ENCODE measurements at places on chromosomes 4 and X.

GRCh38 chr4:110184140-110184790, 14.2 kb downstream of the ELOVL6 start:
- peak; percentile 7 for DNase-seq

- DNase-seq, result no peak
Measured at GRCh38 chrX:37684973-37685372, 618 bp upstream of the XK start.

DNA sequence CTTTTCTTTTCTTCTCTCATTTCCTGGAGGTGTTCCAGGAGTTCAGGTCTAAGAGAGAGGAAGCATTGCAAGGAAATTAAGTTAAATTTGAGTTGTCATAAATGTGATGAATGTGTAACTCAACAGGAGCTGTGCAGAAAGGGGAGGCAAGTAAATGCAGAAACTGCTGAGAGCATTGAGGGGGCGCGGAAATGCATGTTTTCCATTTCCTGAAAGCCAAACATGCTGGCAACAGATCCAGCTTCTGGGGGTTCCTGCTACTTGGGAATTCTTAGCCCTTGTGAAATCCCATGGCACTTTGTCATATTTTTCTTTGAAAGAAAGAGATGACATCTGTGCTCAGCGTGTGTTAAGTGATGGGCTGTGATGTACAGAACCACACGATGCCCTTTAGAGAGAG, 33.8 kb upstream of the NAP1L5 start:
- no peak for DNase-seq

DNA sequence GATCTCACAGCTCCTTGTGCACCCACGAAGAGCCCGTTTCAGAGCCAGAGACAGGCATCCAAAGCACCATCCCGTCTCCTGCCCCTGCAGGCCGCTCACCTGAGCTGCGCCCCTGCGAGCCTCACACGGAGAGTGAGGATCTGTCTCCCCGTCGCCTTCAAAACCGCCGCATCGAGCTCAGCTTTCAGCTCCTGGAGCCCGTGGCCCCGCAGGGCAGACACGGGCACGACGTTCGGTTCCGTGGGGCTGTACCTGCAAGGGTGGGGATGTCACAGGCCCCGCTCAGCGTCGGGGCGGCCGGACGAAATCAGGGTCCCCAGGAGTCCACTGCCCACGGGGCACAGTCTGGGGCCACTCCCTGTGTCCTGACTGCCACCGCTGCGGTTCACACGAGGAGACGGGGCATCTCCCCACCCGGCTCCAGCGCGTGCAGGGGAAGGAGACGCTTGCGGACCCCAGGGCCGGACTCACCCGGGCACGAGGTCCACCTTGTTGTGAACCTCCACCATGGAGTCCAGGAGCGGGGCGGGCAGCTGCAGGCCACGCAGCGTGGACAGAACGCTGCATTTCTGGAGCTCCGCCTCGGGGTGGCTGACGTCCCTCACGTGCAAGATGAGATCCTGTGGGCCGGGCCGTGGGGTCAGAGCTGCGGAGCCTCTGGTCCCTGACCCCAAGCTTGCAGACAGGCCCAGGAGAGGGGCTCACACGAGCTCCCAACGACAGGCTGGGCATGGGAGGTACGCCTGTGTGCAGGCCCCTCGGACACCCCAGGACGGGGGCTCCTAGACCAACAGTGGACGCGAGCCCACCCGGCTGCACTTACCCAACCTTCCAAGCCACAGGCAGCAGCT, 11.1 kb downstream of the GTPBP6 start:
- no peak for DNase-seq

Data from GM03348 (cell line).